ENCODE measurements at places on chromosomes 16 and 17.

DNA sequence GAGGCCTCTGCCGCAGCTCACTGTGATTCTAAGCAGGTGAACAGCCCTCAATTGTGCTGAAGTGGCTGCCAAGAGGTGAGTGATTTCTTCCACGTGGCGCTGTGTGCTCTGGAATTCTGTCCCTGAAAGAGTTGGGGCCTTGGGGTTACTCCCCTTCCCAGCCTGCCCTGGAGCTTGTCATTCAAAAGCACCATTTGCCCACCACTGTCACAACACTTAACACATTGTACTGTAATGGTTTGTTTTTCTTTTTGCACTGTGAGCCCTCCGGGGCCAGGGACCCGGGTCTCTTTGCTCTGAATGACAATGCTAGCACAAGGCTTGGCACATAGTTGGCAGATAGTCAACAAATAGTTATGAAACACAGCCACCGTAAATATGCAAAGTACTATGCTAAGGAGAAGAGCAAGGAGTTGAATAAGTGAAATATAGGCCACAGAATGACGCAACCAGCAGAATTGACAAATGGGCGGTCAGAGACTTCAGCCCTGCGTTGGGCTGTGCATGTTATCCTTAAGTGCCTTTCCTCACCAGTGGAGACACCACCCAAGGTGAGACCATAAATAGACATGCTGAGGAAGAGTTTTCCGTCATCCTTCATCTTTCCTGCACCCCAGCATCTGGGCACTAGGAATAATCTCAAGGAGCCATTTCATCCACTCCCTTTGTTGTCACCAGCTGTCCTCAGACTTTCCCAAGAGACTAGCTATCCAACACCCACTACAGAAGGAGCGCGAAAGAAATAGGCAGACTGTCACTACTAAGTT is 112.0 kb upstream of the DNAH9 start:
- no peak for DNase-seq

DNA sequence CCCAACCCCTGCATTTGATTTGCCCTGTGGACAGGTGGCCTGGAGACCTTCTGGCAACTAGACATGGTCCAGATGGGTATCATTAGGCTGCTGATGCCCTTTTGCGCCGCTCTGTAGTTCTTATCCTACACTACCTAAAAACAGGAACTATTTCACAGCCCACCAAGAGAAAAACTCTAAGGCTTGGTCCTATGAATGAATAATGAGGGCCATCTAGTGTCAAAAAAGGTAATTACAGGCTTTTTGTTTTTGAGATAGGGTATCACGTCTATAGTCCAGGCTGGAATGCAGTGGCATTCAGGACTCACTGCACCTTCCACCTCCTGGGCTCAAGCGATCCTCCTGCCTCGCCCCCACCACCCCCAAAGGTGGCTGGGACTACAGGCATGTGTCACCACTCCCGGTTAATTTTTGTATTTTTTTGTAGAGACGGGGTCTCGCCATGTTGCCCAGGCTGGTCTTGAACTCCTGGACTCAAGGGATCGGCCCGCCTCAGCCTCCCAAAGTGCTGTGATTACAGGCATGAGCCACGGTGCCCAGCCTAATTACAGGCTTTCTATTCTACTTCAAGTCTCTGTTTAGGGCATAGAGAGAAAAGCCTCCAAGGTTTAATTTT is 20.9 kb downstream of the COIL start:
- no peak for DNase-seq

- no peak for DNase-seq
These were observed 4.6 kb upstream of the NPRL3 start for GRCh38 chr16:143047-143446.

DNA sequence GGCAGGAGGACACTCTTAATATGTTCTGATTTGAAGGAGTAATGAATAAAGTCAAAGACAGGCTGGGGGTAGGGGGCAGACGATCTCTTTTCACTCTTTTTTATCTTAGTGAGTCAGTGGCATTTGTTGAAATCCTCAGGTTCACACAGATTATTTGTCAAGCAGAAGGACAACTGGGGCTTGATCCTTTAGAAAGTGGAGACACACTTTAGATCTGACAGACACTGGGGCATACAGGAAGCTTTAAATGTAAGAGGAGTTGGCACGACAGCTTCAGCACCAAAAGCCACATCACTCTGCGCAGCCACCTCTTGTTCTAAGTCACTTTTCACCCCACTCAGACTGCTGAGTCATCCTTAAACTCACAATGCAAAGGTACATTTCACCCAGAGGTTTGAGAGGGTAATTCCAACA is 121.5 kb downstream of the STXBP4 start:
- no peak for DNase-seq

GRCh38 chr16:8866884-8867215 is 2.0 kb downstream of the CARHSP1 start:
- no peak for DNase-seq

DNA sequence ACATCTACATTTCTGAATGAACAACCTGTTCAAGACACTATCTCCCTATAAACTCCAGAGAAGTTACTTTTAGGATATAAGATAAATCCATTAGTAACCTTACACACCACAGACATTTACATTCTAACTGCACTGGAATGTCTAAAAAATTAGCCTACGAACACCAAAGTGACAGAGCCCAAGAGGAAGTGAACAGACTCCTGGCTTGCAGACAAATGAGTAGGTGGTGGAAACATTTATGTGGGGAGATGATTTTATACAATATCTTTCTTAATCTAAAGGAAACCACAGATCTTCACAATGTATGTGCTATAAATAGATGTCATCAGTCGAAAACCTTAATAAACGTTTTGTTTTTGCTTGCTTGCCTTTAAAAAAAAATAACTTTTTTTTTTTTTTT is 18.8 kb downstream of the ZNF652 start:
- no peak for DNase-seq

GRCh38 chr17:80153004-80153403 is 6.1 kb upstream of the EIF4A3 start:
- no peak for DNase-seq

DNA sequence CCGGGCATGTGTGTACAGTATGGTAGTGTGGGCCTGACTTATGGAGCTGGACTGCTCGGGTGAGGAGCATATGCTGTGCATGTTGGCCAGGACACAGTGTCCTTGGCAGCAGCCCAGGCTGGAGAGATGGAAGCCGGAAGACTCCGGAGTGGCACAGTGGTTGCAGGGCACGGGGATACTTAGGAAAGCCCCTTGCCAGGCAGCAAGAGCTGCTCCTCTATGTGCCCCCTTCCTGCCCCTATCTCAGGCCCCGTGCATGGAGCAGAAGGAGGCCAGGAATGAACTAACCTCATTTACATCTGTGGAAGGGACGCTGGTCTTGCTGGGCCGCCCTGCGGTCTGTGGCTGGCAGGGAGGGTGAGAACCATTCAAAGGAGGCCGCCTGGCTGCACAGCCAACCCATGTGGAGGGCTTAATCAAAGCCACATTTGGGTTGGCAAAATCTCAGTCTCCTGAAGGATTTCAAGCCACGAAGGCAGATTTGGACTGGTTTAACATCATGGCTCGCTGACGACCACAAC is 32.2 kb upstream of the RCVRN start:
- DNase-seq, result no peak

DNA sequence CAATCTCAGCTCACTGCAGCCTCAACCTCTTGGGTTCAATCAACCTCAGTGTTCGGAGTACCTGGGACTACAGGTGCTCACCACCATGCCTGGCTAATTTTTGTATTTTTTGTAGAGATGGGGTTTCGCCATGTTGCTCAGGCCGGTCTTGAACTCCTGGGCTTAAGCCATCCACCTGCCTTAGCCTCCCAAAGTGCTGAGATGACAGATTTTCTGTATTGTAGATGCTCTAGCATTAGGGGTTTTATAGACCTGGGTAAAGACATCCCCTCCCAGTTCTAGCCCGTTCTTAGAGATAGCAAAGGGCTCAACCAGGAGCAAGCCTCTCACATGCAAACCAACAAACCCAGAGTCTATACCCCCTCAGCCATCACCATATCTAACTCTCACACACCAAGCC is 57.3 kb downstream of the XYLT1 start:
- no peak for DNase-seq

DNA sequence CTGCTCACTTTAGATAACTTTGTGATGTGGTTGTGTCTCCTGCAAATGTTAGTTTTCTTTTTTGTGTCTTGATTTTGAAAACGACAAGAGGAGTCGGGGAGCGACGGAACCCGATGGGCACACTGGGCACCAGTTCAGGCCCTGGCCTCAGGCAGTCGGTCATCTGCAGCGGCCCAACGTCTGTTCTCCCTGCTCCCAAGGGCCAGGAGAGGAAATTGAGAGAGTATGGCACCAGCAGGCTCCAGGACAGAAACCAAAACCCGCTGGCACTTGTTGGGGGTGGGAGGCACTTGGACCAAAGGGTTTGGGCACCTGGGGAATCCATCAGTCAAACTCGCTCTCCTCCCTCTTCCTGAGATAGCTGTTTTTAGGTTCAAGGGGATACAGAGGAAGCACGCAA is 17.2 kb downstream of the RBFOX3 start:
- DNase-seq, result no peak

GRCh38 chr16:9115277-9115676 is 23.8 kb downstream of the HAPSTR1 start:
- DNase-seq, result no peak

DNA sequence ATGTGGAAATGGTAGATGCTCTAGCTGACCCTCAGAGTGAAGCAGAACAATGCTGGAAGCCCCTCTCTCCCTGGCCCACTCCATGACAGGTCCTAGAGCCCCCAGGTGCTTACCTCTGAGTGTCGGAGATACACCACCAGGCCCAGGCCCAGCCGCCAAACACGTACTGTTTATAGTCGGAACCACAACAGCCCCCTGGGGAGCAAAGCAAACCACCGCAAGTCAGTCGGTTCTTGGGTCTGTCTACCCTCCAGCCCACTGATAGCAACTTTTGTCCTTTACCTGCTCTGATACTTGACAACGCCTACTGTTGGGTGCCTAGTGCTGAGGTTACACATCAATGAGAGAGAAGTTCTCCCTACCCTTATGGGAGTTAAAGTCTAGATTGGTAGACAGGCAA is 8.7 kb downstream of the FLOT2 start:
- no peak for DNase-seq

DNA sequence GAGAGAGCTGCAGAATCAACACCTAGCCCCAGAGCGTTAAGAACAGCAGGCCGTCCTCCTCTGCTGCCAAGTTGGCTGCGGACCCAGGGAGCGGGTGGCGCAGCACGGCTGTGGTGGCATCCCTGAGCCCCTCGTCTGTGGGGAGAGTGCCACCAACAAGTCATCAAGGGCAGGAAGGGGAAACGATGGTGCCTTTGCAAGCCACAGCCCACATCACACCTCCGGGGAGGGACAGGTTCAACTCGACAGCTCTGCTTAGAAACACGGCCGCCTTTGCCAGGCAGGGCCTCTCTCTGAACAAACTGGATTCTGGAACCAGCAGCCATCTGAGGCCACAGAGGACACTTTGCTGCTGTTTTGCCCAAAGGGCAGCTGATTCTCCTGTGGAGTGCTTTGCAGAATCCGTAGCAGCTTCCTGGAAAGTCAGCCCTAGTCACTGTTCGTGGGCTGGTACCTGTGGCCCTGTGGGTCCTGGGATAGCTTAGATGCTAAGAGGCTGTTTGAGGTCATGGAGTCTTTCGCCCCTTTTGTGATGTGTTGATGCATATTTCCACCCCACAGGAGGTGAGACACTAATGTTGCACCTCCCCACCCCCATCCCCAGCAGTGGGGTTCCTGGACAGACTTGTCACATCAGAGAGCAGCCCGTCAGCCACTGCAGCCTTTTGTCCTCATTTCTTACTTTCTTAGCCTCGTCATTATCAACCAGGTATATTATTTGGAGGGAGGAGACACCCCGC is 270.6 kb downstream of the CPPED1 start:
- DNase-seq, result no peak

- no peak for DNase-seq
These were observed 66.8 kb downstream of the RTN4RL1 start for GRCh38 chr17:1958134-1958881.

- no peak for DNase-seq
These were observed 13.6 kb downstream of the HLF start for GRCh38 chr17:55278173-55278961.

- DNase-seq, result no peak
These were observed 15.3 kb downstream of the KLHL36 start for GRCh38 chr16:84663433-84664101.

DNA sequence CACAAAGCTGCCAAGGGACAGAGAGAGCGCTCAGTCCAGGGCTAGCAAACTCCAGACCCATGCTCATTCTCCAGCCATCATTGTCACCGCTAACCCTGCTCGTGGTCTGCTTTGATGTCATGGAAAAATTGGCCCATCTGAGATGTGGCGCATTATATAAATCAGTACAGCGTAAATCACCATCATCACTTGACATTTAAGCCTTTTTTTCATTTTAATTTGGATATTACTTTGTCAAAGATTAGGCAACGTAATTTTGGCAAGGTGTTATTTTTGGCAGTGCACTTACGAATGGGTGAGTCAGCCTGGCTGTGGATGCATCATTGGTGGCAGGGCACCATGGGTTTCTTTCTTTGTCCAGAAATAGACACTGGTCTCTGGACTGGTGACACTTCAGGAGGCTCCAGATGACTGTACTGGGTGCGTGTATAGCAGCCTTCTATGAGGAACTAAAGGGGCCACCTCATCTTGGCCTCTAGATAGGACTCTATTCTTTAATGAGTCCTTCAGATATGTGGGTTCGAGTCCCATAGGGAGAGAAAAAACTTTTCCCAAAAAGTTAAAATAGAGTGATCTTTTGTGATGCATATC is 166.3 kb downstream of the MSI2 start:
- peak; percentile 19 for DNase-seq

- no peak for DNase-seq
These were observed 225.9 kb upstream of the XYLT1 start for GRCh38 chr16:17696616-17697015.

DNA sequence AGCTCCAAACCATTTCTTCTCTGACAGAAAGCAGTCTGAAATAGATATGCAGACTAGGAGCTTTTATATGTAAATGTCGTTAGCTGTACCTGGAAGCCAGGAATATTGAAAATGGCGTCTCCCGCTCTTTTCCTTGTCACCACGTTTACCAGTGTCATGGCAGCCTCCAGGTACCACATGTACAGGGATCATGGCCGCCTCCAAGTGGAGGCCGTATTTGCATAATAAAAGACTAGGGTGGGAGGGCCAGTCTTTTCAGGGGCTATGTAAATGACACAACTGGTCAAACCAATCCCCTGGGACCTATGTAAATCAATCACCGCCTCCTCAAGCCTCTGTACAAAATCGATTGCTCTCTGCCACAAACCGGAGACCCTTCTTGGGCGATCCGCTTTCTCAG is 54.3 kb downstream of the MYOCD start:
- no peak for DNase-seq

- DNase-seq, result no peak
These were observed 116.4 kb upstream of the RPL38 start for GRCh38 chr17:74087002-74087585.

DNA sequence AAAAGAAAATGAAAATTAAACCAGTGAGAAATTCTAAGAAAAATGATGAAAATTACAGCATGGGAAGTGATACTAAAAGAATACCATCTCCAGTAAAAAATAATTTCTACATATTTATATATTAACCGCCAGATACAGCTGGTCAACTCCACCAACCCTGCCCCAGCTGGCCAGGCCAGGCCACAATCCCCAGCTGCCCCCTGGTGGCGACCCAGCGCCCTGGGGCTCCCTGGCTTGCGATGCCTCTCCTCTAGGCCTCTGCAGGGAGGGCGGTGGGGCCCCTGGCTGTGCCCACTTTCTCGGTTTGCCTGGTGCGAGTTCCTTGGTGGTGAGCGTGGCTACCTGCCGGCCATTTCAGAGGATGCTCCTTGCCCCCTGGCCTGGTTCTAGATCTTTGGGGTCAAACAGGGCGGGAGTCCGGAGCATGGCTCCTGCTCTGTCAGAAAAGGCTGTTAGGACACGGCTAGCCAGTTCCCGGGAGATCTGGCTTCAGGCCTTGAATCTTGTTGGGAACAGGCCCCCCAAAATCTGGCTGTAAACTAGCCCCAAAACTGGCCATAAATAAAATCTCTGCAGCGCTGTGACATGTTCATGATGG is 14.5 kb downstream of the GLIS2 start:
- no peak for DNase-seq

Measured in AG04449 (cell line).